ENCODE measurements at places on chromosomes 7 and 10.
A peak's percentile ranks its signal among the peaks of the same experiment; 100 is the strongest.

DNA sequence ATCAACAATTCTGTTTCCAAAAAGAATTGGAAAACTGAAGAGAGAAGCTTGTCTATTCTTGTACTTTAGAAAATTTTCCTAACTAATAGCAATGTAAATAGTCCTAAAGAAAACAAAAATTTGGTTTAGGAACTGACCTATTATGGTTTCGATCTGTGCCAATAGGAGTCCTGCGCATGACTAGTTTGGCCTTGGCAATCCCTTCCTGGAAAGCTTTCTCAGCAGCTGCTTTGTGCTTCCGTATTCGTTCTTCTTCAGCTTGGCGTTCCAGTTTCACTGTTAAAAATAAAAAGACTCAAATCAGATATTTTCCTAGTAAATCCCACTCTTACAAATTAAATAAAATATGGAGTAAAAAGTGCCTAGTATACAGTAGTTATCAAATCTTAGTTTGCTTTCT lies 36.6 kb downstream of the FZD9 start:
- peaks cover 83% of the 10 kb centered on the region for H3K36me3 ChIP-seq
- H3K4me1 ChIP-seq: no peaks in the 10 kb centered on the region
- no peak overlapping the region for H3K4me3 ChIP-seq
- no peak overlapping the region for H3K27ac ChIP-seq
- no peaks in the 10 kb centered on the region for H3K27me3 ChIP-seq

DNA sequence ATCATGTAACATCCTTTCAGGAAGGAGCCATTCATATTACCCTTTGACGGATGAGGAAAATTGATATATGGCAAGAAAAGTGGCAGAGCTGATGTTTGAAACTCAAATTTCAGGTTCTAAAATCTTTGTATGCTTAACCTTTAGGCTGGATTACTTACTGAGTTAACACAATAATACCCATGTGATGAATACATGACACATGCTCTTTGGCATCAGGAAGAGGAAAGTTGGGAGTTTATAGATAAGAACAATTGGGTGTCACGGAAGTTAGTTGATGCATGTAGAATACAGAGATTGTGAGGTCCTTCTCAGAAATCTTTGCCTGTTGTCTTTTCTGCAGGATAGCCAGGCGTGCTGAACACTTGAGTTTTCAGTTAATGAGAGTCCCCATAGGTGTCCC lies 572.1 kb upstream of the POM121L12 start:
- no peak for DNase-seq
- H3K36me3 ChIP-seq: no peaks in the 10 kb centered on the region
- H3K27me3 ChIP-seq: no peaks in the 10 kb centered on the region
- no peak overlapping the region for H3K4me3 ChIP-seq

DNA sequence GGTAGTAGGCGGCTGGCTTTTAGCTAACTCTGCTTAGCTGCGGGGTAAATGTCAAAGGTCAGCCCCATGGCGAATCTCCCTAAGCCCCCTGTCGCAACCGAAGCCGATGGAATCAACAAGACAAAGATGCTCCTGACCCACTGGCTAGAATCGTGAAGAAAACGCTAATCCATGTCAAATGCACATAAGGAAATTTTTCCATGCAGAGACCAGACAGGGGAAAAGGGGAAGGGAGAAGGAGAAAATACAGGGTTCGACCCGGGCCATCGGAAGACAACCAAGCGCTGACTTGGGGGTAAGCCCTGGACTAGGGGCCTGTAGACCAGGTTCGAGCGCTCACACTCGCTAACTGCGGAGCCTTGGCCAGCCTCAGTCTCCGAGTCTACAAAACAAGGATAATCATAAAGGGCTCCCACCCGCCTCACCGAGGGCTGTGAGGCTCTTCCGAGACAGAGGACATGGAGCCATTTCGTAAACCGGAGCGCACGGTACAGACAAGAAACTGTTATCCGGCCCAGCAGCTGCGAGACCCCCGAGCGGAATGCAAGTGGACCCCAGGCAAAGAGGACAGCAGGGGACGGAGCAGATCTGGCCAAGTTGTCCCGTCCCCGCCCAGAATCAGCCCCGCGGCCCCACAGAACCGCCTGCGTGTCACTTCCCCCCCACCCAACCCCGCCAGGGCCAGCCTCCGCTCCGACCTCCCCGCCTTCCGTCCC lies 507 bp downstream of the SAR1A start:
- H3K4me3 ChIP-seq: peak overlapping the region; percentile 96
- peak overlapping the region; percentile 75 for H3K27ac ChIP-seq
- DNase-seq: no peak
- peaks cover 59% of the 10 kb centered on the region for H3K4me1 ChIP-seq
- H3K36me3 ChIP-seq: peaks cover 22% of the 10 kb centered on the region

DNA sequence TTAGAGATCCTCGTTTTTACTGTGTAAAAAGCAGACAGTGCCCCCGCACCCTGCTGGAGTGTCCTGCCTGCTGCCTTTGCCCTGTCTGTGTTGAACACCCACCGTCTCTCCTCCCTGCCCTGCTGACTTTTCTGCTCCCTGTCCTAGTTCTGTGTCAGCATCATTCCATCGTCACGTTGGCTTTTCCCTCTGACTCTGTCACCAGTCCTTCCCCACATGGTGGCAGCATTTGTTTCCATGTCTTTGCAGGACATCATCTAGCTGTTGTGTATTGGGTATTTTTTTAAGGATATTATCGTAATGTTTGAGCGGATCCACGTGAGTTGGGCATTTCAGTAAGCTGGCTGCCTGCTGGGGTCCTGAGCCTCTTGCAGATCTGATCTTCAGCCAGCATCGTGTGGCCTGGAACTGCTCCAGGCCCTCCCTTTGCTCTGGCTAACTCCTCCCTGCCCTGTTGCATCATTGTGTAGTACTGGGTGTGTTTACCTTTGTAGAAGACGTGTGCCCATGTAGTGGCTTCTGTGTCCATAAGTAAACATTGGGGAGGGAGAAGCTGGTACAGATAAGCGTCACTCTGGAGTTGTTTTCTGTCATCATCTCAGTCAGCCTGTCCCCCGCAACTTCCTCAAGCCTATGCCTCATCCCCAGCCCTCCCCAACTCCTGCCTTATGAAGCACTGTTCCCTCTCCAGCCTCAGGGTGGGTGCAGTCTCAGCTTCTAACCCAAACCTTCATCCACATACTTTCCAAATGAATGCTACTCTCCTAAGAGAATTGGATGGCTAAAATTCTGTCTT lies 44.3 kb downstream of the TRRAP start:
- DNase-seq: no peak
- no peak overlapping the region for H3K27ac ChIP-seq

DNA sequence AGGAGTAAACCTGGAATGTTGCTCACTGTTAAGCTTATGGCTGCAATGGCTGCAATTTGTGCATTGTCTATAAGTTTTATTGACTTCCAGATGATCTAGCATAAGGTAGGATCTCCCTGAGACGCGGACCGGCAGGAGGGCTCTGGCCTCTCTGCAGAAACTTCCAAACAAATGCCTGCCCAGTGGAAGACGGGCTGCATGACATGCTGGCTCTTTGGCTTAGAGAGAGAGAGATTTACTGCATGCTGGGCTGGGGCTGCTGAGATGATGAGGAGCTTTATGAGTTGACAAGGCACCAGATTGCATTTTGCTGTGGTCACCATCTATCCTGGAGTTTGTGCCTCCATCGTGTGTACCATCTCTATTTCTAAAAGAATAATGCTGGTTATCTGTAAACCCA lies 193.2 kb downstream of the GALNT17 start:
- H3K36me3 ChIP-seq: no peaks in the 10 kb centered on the region
- no peak overlapping the region for H3K27ac ChIP-seq
- H3K27me3 ChIP-seq: no peaks in the 10 kb centered on the region
- DNase-seq: no peak
- no peaks in the 10 kb centered on the region for H3K4me1 ChIP-seq

DNA sequence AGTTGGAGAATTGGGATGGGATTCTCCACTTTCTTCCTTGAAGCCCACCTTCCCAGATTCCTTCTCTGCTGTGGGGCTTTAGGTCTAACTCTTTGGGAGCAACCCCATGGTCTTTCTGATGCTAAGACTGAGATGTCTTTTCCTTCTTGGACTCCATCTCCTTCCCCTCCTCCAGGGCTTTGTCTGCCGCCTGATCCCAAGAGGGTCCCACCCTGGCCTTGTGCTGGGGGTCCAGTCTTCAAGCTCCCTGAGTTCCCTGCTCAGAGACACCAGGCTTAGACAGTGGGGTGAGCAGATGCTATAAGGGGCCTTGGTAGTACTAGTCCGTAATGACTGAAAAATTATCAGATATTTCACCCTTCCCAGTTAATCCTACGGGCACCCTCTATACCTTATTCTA lies 150.5 kb downstream of the PTPN20 start:
- H3K27me3 ChIP-seq: no peaks in the 10 kb centered on the region
- DNase-seq: no peak
- H3K4me1 ChIP-seq: no peaks in the 10 kb centered on the region
- no peaks in the 10 kb centered on the region for H3K36me3 ChIP-seq
- no peak overlapping the region for H3K4me3 ChIP-seq

DNA sequence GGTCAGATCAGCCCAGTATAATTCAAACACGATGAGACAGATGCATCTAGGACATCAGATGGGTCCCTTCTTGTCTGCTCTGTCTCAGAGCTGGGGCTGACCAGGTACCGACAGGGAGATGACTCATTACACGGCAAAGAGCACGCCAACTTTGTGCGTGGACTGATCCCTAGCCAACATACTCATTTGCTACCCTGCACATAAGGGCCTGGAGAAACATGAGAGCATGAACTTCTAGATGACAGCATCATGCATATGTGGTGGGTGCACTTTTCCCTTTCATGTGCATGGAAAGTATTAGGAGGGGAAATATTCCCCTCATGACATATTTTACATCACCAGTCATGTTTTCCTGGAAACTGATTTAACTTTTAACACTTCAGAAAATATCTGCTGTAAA lies 35.1 kb upstream of the NPVF start:
- H3K27me3 ChIP-seq: no peaks in the 10 kb centered on the region
- no peak for DNase-seq
- no peak overlapping the region for H3K4me3 ChIP-seq
- peaks cover 16% of the 10 kb centered on the region for H3K4me1 ChIP-seq

DNA sequence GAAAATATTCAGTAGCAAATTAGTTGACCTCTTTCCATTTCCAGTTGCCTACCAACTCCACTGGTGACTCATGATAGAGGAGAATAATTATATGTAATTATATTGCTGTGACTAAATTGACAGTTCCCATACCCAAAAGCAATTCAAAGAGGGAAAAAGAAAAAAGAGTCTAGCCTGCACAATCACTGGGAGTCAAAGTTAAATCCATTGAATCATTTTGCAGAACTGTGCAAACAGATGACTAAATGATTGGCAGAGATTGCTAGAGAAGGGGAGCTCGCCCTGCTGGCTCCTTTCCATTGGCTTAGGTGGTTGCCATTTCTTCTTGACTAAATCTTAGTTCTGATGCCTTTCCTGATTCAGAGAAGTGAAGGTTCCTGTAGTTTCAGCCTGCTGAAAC lies 1228.6 kb upstream of the SORCS1 start:
- no peak overlapping the region for H3K4me3 ChIP-seq
- no peaks in the 10 kb centered on the region for H3K27me3 ChIP-seq
- H3K4me1 ChIP-seq: no peaks in the 10 kb centered on the region

GRCh38 chr7:18206331-18206730 lies 178.7 kb upstream of the PRPS1L1 start:
- H3K36me3 ChIP-seq: no peaks in the 10 kb centered on the region
- DNase-seq: no peak
- no peak overlapping the region for H3K4me3 ChIP-seq

- no peaks in the 10 kb centered on the region for H3K4me1 ChIP-seq
- H3K27ac ChIP-seq: no peak overlapping the region
- no peaks in the 10 kb centered on the region for H3K36me3 ChIP-seq
Observed at GRCh38 chr7:144720710-144721109, 115.1 kb downstream of the TPK1 start.

- DNase-seq: no peak
- no peaks in the 10 kb centered on the region for H3K4me1 ChIP-seq
- H3K27ac ChIP-seq: no peak overlapping the region
- H3K27me3 ChIP-seq: no peaks in the 10 kb centered on the region
Observed at GRCh38 chr7:52925332-52925731, 110.1 kb upstream of the POM121L12 start.

- H3K36me3 ChIP-seq: no peaks in the 10 kb centered on the region
- DNase-seq: no peak
- peaks cover 13% of the 10 kb centered on the region for H3K27me3 ChIP-seq
- H3K4me1 ChIP-seq: no peaks in the 10 kb centered on the region
- H3K4me3 ChIP-seq: no peak overlapping the region
- H3K27ac ChIP-seq: no peak overlapping the region
Observed at GRCh38 chr7:29884399-29885272, 78.3 kb downstream of the WIPF3 start.

DNA sequence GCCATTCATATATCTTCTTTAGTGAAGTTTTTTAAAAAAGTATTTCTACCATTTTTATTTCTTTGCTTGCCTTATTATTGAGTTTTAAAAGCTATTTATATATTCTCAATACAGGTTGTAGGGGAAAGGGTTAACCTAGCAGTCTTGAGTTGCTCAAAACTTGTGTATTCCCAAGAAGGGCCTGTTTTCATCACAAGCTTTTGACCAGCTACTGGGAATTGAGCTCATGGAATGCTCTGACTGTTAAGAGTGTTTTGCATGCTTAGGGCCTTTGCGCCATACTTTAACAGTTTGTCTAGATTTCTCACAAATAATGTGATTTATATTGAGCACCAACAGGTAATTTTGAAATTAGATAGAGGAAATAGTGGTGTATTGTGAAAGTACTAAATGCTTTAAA lies 72.0 kb upstream of the CALCR start:
- H3K27me3 ChIP-seq: no peaks in the 10 kb centered on the region
- no peak overlapping the region for H3K27ac ChIP-seq
- no peaks in the 10 kb centered on the region for H3K4me1 ChIP-seq

- DNase-seq: no peak
- H3K36me3 ChIP-seq: no peaks in the 10 kb centered on the region
- H3K4me3 ChIP-seq: no peak overlapping the region
- no peaks in the 10 kb centered on the region for H3K4me1 ChIP-seq
- no peaks in the 10 kb centered on the region for H3K27me3 ChIP-seq
- H3K27ac ChIP-seq: no peak overlapping the region
Observed at GRCh38 chr7:136066304-136067143, 89.4 kb upstream of the MTPN start.

DNA sequence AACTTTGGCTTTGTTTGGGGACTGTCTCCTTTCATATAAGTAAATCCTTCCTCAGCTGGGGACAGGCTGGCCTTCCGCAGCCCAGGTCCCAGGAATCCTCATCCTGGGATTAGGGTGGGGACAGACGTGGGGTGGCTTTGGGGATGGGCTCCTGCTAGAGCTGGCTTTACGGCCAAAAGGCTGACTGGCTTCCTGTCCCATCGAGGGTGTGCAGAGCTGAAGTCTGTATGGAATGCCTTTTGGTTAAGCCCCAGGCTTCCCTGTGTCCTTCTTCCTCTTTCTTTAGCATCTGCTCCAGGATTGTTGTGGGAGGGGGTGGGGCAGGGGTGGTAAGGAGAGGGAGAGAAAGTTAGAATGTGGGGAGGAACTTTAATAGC lies 59.4 kb upstream of the AQP1 start:
- H3K36me3 ChIP-seq: no peaks in the 10 kb centered on the region
- H3K27ac ChIP-seq: no peak overlapping the region
- no peak overlapping the region for H3K4me3 ChIP-seq

GRCh38 chr10:123995461-123996131 lies 97.8 kb downstream of the CHST15 start:
- peak overlapping the region; percentile 29 for H3K4me3 ChIP-seq
- H3K4me1 ChIP-seq: peaks cover 21% of the 10 kb centered on the region
- H3K27me3 ChIP-seq: peaks cover 5% of the 10 kb centered on the region
- no peak for DNase-seq

- no peaks in the 10 kb centered on the region for H3K27me3 ChIP-seq
- peaks cover 37% of the 10 kb centered on the region for H3K36me3 ChIP-seq
- no peak overlapping the region for H3K27ac ChIP-seq
- H3K4me3 ChIP-seq: no peak overlapping the region
- no peaks in the 10 kb centered on the region for H3K4me1 ChIP-seq
Observed at GRCh38 chr10:69397972-69398371, 18.7 kb downstream of the TACR2 start.

Measured in T-cell (primary cell).